ENCODE measurements at places on chromosomes 16 and 17. TPM values are rescaled to one million over a fixed set of nuclear protein-coding genes. Genes with fewer than 3 reads are reported as not detected.

GRCh38 chr17:27398691-27399090, 57.6 kb upstream of the KSR1 start:
- H3K27ac ChIP-seq = no peak overlapping the region
- DNase-seq = no peak
- H3K36me3 ChIP-seq = no peaks in the 10 kb centered on the region
- no peak overlapping the region for H3K4me3 ChIP-seq
- H3K4me1 ChIP-seq = no peaks in the 10 kb centered on the region

- no peak for DNase-seq
- no peaks in the 10 kb centered on the region for H3K36me3 ChIP-seq
- H3K4me1 ChIP-seq = no peaks in the 10 kb centered on the region
- H3K27ac ChIP-seq = no peak overlapping the region
Measured at GRCh38 chr16:27598931-27599565, 49.1 kb downstream of the KATNIP start.

DNA sequence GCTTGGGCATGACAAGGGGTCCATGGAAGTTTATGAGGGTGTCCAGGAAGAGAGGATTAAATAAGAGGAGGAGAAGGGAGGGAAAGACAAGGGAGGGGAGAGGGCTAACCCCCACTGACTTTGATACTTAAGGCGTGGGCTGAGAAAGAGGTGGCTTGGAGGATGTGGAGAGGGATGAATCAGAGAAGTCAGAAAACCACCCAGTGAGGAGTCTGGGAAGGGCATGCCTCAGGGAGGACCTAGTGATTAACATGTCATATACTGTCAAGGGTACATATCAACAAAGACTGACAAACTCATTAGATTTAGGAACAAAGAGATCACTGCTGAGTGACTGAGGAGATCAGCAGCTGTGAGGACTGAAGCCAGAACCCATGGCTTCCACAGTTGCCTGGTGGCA, 145.4 kb downstream of the IRX5 start:
- H3K27me3 ChIP-seq = no peaks in the 10 kb centered on the region
- H3K4me1 ChIP-seq = no peaks in the 10 kb centered on the region
- no peaks in the 10 kb centered on the region for H3K36me3 ChIP-seq
- H3K4me3 ChIP-seq = no peak overlapping the region
- H3K27ac ChIP-seq = no peak overlapping the region
- DNase-seq = no peak

GRCh38 chr16:81608523-81609209, 164.1 kb downstream of the CMIP start:
- no peaks in the 10 kb centered on the region for H3K27me3 ChIP-seq
- H3K27ac ChIP-seq = no peak overlapping the region
- DNase-seq = peak; percentile 85
- no peaks in the 10 kb centered on the region for H3K36me3 ChIP-seq
- H3K4me1 ChIP-seq = peaks cover 9% of the 10 kb centered on the region

GRCh38 chr17:10673312-10673711, 16.2 kb upstream of the MYH3 start:
- H3K4me3 ChIP-seq = no peak overlapping the region
- H3K27ac ChIP-seq = no peak overlapping the region
- peaks cover 2% of the 10 kb centered on the region for H3K36me3 ChIP-seq

GRCh38 chr17:57442914-57443571, 186.7 kb downstream of the MSI2 start:
- H3K4me3 ChIP-seq = no peak overlapping the region
- no peaks in the 10 kb centered on the region for H3K36me3 ChIP-seq
- no peaks in the 10 kb centered on the region for H3K27me3 ChIP-seq

GRCh38 chr17:39755554-39756379, 18.0 kb downstream of the GRB7 start:
- H3K36me3 ChIP-seq = no peaks in the 10 kb centered on the region
- no peak overlapping the region for H3K4me3 ChIP-seq
- no peak for DNase-seq
- peaks cover 2% of the 10 kb centered on the region for H3K4me1 ChIP-seq
- H3K27ac ChIP-seq = no peak overlapping the region

DNA sequence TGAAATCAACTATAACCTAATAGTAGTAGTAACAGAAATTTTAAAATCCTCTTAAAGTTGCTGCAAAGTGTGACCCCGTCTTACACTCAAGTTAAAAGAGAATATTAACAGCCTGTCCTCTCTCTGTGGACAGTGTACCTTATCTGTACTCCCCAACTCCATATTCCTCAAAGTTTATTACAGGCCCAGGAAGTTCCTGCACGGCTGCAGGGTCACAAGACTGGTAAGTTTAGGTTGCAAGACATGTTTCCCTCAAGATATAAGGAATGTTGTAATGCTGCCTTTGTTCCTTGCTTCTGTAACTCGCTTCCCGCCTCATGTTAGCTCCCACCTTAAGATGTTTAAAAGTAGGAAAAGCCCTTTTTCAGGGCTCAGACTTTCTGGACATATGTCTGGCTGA, 72.2 kb downstream of the ITFG1 start:
- no peak overlapping the region for H3K27ac ChIP-seq
- H3K27me3 ChIP-seq = no peaks in the 10 kb centered on the region
- DNase-seq = no peak
- H3K4me3 ChIP-seq = no peak overlapping the region
- no peaks in the 10 kb centered on the region for H3K36me3 ChIP-seq

GRCh38 chr16:74898659-74899058, 86.3 kb downstream of the WDR59 start:
- no peak for DNase-seq
- no peaks in the 10 kb centered on the region for H3K4me1 ChIP-seq
- no peaks in the 10 kb centered on the region for H3K36me3 ChIP-seq
- H3K27me3 ChIP-seq = no peaks in the 10 kb centered on the region

DNA sequence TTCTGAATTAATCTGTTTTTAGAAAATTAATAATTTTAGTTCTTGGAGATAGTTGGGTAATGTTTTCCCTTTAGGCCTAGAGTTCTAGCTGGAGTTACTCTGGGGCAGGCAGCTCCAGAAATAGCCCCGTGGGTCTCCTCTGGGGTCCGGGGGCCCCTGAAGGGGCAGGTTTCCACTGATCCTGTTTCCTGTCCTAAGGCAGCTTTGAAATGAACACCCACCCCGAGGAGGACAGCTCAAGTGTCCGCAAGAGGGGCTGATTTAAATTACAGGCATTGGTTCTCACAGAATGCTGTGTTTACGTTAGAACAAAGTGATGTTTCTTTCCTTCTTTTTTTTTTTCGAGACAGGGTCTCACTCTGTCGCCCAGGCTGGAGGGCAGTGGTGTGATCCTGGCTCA, 23.8 kb downstream of the EEF2K start:
- no peak for DNase-seq
- H3K4me1 ChIP-seq = no peaks in the 10 kb centered on the region
- H3K27ac ChIP-seq = no peak overlapping the region

GRCh38 chr16:21075252-21075651, 75.4 kb downstream of the DNAH3 start:
- no peak overlapping the region for H3K4me3 ChIP-seq
- no peaks in the 10 kb centered on the region for H3K27me3 ChIP-seq
- H3K27ac ChIP-seq = no peak overlapping the region

- no peaks in the 10 kb centered on the region for H3K27me3 ChIP-seq
Measured at GRCh38 chr17:6502871-6503509, 53.4 kb downstream of the PITPNM3 start.

- no peaks in the 10 kb centered on the region for H3K36me3 ChIP-seq
- H3K4me1 ChIP-seq = no peaks in the 10 kb centered on the region
- DNase-seq = no peak
- peaks cover 13% of the 10 kb centered on the region for H3K27me3 ChIP-seq
- H3K27ac ChIP-seq = no peak overlapping the region
Measured at GRCh38 chr17:79922116-79922601, 82.9 kb upstream of the CBX4 start.

DNA sequence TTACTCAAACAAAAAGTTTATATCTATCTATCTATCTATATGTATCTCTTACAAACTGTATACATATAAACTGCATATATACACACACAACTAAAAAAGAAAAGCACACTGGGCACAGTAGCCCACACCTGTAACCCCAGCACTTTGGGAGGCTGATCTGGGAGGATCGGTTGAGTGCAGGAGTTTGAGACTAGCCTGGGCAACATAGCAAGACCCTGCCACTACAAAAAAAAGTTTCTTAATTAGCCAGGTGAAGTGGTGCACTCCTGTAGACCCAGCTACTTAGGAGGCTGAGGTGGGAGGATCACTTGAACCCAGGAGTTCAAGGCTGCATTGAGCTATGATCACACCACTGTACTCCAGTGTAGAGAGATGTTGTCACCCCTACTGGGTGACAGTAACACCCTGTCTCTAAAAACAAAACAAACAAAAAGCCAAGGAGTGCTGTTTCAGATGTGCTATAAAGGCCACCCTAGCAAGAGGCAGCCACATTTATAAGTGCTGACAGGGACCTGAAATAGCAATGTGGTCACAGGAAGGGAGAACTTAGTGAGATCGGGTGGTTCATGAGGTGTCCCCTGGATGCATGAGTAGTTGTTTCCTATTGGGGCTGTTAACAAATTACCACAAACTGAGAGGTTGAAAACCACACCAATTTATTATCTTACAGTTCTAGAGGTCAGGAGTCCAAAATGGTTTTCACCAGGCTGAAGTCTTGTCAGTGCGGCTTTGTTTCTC, 4.8 kb downstream of the CD2BP2 start:
- H3K27me3 ChIP-seq = no peaks in the 10 kb centered on the region
- no peak overlapping the region for H3K27ac ChIP-seq
- H3K36me3 ChIP-seq = peaks cover 23% of the 10 kb centered on the region
- peaks cover 20% of the 10 kb centered on the region for H3K4me1 ChIP-seq
- DNase-seq = no peak
- no peak overlapping the region for H3K4me3 ChIP-seq

DNA sequence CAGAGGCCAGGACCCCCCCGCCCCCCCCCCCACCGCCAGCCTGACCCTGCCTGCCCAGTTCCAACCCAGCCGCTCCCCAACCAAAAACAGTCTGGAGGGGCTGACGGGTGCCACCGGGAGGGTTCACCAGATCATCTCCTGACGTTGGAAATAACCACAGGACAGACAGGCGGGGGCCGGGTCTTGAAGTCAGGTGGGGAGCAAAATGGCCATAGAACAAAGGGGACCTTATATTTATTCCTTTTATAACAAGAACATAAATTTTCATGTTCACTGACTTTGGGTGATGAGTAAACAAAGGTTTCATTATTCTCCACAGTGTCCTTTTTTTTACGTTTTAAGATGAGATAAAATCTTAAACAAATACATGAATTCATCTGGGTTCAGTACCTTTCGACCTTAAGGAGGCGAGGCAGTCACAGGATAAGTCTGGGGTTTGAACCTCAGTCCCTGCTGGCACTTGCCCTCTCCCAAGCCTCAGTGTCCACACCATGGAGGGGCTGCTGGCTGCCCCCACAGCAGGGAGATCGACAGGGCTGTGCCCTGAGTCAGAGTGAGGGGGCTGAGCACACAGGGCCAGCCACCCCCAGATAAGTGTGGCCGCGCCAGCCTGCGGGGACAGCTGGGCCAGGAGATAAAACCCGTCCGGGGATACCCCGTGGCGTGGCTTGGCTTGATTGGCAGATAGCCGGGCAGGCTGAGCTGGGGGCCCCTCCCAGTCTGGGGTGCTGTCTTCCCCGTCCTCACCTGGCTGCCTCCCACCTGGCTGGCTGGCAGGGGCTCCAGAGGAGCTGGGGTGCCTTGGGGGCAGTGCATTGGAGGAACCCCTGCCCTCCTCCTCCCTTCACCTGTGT, 15.0 kb downstream of the SLC7A5 start:
- H3K27ac ChIP-seq = peak overlapping the region; percentile 83
- H3K36me3 ChIP-seq = no peaks in the 10 kb centered on the region
- no peak overlapping the region for H3K4me3 ChIP-seq

DNA sequence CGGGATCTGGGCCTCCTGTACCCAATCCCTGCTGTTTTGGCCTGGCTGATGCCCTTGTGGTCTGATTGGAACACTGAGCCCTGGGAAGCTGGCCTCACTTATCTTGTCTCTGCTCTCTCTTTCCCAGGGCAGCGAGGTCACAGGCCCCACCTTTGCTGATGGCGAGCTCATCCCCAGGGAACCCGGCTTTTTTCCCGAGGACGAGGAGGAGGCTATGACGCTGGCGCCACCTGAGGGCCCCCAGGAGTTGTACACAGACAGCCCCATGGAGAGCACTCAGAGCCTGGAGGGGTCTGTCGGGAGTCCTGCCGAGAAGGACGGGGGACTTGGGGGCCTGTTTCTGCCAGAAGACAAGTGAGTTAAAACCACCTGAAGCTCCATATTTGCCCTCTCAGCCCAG, 126.0 kb downstream of the RAB11FIP4 start:
- peaks cover 2% of the 10 kb centered on the region for H3K27me3 ChIP-seq
- DNase-seq = no peak
- no peaks in the 10 kb centered on the region for H3K4me1 ChIP-seq
- H3K27ac ChIP-seq = no peak overlapping the region

- no peaks in the 10 kb centered on the region for H3K36me3 ChIP-seq
- no peak overlapping the region for H3K4me3 ChIP-seq
- no peak for DNase-seq
- H3K27ac ChIP-seq = no peak overlapping the region
- peaks cover 3% of the 10 kb centered on the region for H3K27me3 ChIP-seq
Measured at GRCh38 chr17:14775731-14776492, 475.0 kb downstream of the HS3ST3B1 start.

GRCh38 chr16:66382966-66383299, 16.4 kb downstream of the CDH5 start:
- H3K27me3 ChIP-seq = peaks cover 2% of the 10 kb centered on the region
- H3K4me3 ChIP-seq = no peak overlapping the region
- H3K36me3 ChIP-seq = no peaks in the 10 kb centered on the region
- no peaks in the 10 kb centered on the region for H3K4me1 ChIP-seq
- no peak overlapping the region for H3K27ac ChIP-seq

GRCh38 chr17:65942592-65942991, 249.3 kb downstream of the CEP112 start:
- H3K27me3 ChIP-seq = no peaks in the 10 kb centered on the region
- no peak overlapping the region for H3K27ac ChIP-seq

- no peaks in the 10 kb centered on the region for H3K4me1 ChIP-seq
- H3K4me3 ChIP-seq = no peak overlapping the region
- no peak overlapping the region for H3K27ac ChIP-seq
Measured at GRCh38 chr16:80518436-80518835, 22.4 kb upstream of the DYNLRB2 start.

FLOT2 gene
- 95.4 TPM for polyA plus RNA-seq

ERN2 gene
- 0.07 TPM for polyA plus RNA-seq

OGFOD1 gene
- polyA plus RNA-seq = 101 TPM

RNF43 gene
- polyA plus RNA-seq = not detected

IL34 gene
- 0.70 TPM for polyA plus RNA-seq

SLC47A1 gene
- polyA plus RNA-seq = 0.12 TPM

KCNH4 gene
- 0.03 TPM for polyA plus RNA-seq

CDK10 gene
- polyA plus RNA-seq = 27.3 TPM

SLC47A2 gene
- not detected for polyA plus RNA-seq

KRTAP4-9 gene
- polyA plus RNA-seq = not detected

KIF2B gene
- polyA plus RNA-seq = not detected

KDM6B gene
- polyA plus RNA-seq = 0.68 TPM

NEUROD2 gene
- not detected for polyA plus RNA-seq

RCVRN gene
- not detected for polyA plus RNA-seq

HIC1 gene
- polyA plus RNA-seq = 11.3 TPM

KRT13 gene
- polyA plus RNA-seq = 0.03 TPM

SSTR5 gene
- not detected for polyA plus RNA-seq

CTRB2 gene
- not detected for polyA plus RNA-seq

AOC2 gene
- polyA plus RNA-seq = 0.09 TPM

GPRC5C gene
- 0.11 TPM for polyA plus RNA-seq
